ENCODE measurements at places on chromosomes 11 and 22. TPM values are rescaled to one million over a fixed set of nuclear protein-coding genes. Genes with fewer than 3 reads are reported as not detected.

Gene CALCB
- total RNA-seq = not detected

Gene PANX2
- 0.26 TPM for total RNA-seq

Gene PIWIL4
- total RNA-seq = 0.73 TPM

Gene TMEM191C
- total RNA-seq = 0.75 TPM

Gene CCDC15
- total RNA-seq = 1.8 TPM

Gene LAMTOR1
- total RNA-seq = 118 TPM

Gene CHRDL2
- not detected for total RNA-seq

Gene TM7SF2
- 30.3 TPM for total RNA-seq

Gene FREY1
- 0.29 TPM for total RNA-seq
